Upper lobe of left lung (tissue), 6 donors: ENCODE measurements at places on chromosomes 6 and 20.
A peak's percentile ranks its signal among the peaks of the same experiment; 100 is the strongest.

GRCh38 chr6:80382811-80383210, 276.3 kb downstream of the BCKDHB start:
- H3K4me3 ChIP-seq = no peak overlapping the region
- no peaks in the 10 kb centered on the region for H3K36me3 ChIP-seq

- no peaks in the 10 kb centered on the region for H3K4me1 ChIP-seq
- no peak for DNase-seq
- no peaks in the 10 kb centered on the region for H3K27me3 ChIP-seq
- H3K27ac ChIP-seq = no peak overlapping the region
- H3K36me3 ChIP-seq = no peaks in the 10 kb centered on the region
These were observed 21.6 kb downstream of the ALDH8A1 start for GRCh38 chr6:134928151-134928900.

- no peaks in the 10 kb centered on the region for H3K27me3 ChIP-seq
- no peak overlapping the region for H3K27ac ChIP-seq
- H3K4me1 ChIP-seq = peaks cover 8% of the 10 kb centered on the region
- no peak for DNase-seq
- no peaks in the 10 kb centered on the region for H3K36me3 ChIP-seq
These were observed 98.0 kb downstream of the KIF16B start for GRCh38 chr20:16475225-16475624.

GRCh38 chr6:63188828-63189227, 22.4 kb upstream of the FKBP1C start:
- no peaks in the 10 kb centered on the region for H3K4me1 ChIP-seq
- no peaks in the 10 kb centered on the region for H3K27me3 ChIP-seq
- no peak overlapping the region for H3K4me3 ChIP-seq
- no peak overlapping the region for H3K27ac ChIP-seq

DNA sequence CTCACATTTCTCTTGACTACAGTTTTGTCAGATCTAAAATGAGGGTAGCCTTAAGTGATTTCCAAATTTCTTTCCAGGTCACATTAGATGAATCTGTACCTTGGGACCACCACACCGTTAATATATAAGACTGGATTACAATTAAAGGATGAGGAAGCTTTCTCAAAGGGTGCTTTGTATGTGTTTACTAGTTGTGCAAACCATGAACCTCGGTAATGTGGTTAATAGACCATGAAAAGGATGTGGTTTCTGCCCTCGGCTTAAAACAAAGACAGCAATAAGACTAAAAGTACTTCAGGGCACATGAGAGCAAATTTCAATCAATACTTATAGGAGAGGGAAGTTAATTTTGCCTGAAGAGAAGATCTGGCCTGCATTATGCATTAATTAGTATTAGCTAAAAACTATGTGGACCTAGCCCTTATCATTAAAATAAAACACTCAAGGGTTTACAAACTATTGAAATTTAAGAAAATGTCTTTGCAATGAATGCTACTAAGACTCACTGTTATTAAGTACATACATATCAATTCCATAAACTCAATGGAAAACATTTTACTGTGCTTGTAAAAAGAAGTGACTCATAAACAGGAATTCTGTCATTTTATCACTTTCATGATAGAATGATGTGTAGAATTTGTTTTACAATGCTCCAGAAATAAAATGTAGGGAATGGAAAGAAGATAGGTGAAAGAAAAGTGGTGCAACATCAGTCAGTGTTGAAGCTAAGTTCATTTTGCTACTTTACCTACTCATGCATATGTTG, 936 bp upstream of the TMX4 start:
- H3K36me3 ChIP-seq = no peaks in the 10 kb centered on the region
- H3K27me3 ChIP-seq = no peaks in the 10 kb centered on the region
- peaks cover 16% of the 10 kb centered on the region for H3K4me1 ChIP-seq
- peak overlapping the region; percentile 94 for H3K4me3 ChIP-seq
- no peak for DNase-seq
- peak overlapping the region; percentile 98 for H3K27ac ChIP-seq

DNA sequence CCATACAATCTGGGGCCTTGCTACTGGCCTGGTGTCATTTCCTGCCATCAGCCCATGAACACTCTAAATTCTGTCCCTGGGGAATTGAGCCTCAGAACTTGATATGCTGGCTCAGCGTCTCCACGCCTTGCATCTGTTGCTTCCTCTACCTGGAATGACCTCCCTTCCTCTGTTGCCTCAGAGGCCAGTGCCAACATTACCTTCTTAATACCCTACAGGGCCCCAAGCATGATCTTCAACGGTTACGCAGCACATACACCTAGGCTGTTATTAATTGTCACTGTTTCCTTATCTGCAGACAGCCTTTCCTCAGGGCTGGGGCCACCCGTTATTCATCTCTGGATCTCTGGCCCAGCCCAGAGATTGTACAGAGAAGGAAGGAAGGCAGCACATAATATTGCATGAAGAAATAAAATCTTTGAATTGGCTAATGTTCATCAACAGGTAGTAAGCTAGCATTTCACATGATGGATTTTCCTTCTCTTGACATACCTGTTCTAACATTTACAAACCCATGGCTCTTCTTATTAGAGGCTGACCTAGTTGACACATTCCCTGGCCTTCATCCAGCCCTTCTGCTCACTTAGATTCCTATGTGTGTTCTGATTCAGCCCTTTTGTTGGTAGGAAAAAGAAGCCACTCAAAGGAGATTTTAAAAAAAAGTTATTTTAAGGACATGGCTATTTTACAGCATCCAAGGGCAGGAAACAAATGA, 8.4 kb upstream of the RNF182 start:
- H3K27ac ChIP-seq = no peak overlapping the region
- no peaks in the 10 kb centered on the region for H3K4me1 ChIP-seq
- H3K36me3 ChIP-seq = no peaks in the 10 kb centered on the region
- DNase-seq = no peak
- no peak overlapping the region for H3K4me3 ChIP-seq

DNA sequence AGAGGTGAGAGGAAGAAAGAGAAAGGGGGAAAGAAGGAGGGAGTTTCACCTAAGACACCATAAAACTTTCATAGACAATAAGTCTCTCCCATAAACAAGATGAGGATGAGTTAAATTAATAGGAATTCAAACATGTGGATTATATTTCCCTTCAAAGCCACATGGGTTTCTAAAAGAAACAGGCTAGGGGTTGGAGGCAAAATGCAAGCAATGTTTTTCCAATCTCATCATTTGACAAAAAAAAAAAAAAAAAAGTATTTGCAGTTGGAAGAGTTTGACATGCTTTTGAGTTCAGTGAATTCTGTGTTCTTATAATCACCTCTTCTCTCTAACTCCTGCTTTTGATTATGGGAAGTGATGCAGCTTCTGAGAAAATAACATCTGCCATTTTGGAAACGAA, 286.5 kb upstream of the PRND start:
- no peaks in the 10 kb centered on the region for H3K36me3 ChIP-seq
- DNase-seq = no peak
- no peaks in the 10 kb centered on the region for H3K27me3 ChIP-seq
- no peak overlapping the region for H3K27ac ChIP-seq
- no peak overlapping the region for H3K4me3 ChIP-seq

- DNase-seq = no peak
- no peaks in the 10 kb centered on the region for H3K36me3 ChIP-seq
- no peaks in the 10 kb centered on the region for H3K4me1 ChIP-seq
- no peaks in the 10 kb centered on the region for H3K27me3 ChIP-seq
These were observed 368.9 kb downstream of the LMBRD1 start for GRCh38 chr6:69427882-69428281.

GRCh38 chr20:53658322-53658721, 64.7 kb upstream of the ZNF217 start:
- no peaks in the 10 kb centered on the region for H3K27me3 ChIP-seq
- no peaks in the 10 kb centered on the region for H3K36me3 ChIP-seq
- no peak overlapping the region for H3K27ac ChIP-seq
- H3K4me3 ChIP-seq = no peak overlapping the region
- DNase-seq = no peak
